Activated CD4-positive, alpha-beta T cell treated with anti-CD3 and anti-CD28 coated beads for 24 hours (primary cell): ENCODE measurements at places on chromosomes 7 and 10.

DNA sequence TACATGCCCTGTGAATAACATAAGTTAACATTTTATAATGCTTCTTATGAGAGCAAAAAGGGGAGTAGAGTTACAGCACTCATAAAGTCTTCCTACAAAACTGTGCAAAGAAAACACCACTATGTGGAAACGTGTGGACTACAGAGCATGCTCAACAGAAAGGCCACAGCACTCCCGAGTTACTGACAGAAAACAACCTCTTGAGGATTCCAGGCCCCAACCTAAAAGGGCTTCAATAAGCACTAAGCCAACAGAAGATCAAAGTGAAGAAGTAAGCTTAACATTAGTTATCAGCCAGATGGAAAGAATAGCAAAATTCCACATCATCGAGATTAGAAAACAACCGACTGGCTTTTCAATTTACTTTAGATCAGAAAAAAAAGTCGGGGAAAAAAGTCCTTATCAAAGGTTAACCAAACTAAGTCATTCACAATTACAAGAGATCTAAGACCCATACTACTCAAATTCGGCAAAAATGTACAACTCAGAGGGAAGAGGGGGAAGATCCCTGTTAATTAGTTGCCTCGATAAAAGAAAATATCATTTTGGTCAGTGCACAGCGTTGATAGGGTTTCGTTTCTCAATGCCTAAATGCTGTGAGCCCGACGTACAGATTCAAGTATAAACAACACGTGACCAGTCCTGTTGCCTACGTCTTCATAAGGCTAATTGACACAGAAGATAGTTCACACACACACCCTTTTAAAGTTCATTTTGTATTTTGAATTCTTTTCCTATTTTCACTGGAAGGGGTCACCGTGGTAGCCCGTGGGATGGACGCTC lies 1.4 kb downstream of the KBTBD2 start:
- no peak for DNase-seq

GRCh38 chr10:102596506-102596971 lies 47.7 kb upstream of the TRIM8 start:
- peak; percentile 17 for DNase-seq

GRCh38 chr10:108090476-108091215 lies 926.1 kb upstream of the SORCS1 start:
- DNase-seq, result no peak

GRCh38 chr10:68109331-68109730 lies at the start of gene MYPN:
TSS of gene MYPN (plus strand) at chr10:68109488. CDS start at chr10:68121439, 11,951 bp downstream.
- no peak for DNase-seq

DNA sequence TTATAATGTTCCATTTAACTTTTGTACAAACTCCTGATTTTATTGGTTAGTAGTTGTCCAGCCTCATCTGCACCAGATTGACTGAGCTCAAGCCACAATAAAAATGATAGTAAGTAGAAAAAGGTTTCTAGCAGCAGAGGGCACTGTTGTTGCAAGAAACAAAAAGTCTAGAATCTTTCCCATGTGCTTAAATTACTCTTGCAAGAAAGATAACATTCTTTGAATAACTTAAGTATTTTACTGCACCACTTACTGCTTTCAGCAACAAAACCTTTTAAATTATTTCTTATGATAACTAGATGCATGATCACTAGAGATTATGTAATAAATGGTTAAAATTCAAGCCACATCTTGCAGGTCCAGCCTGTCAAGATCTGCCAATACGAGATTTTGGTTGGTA lies 27.0 kb downstream of the LMOD2 start:
- no peak for DNase-seq

DNA sequence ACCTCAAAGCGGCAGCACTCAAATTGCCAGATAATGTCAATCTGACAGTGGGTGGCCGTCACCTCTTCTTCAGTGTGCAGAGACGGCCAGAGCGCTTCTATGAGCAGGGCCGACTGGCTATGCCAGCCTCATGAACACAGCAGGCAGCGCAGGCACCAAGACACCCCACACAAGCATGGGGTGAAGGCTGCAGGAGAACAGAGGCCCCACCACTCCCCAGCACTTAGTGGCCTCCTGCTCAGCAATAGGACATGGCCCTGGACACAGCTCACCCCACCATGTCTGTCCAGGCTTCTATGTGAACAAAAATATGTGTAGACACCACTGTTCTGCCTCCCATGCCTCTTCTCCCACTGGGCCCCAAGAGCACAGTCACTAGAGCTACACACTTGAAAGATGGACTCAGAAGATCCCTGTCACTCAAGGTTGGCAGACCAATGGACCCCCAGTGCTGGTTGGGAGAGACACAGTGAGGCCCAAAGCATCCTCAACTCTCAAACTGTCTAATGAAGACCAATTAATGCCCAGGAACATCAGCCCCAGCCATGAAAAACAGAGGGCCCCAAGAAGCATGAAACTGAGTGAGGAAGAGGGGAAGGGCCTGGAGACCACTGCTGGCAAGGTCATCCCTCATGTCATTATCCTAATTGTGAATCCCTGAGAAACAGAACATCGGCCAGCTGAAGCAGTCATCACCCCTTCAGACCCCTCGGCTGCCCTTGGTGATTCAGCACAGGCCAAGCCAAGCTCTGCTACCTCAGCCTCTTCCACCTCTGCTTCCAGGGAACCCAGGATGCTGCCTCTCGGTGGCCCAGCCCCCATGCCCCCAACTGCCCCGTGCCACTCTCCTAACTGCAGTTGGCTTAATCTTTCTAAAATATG lies 77.7 kb downstream of the GRID1 start:
- DNase-seq, result no peak

DNA sequence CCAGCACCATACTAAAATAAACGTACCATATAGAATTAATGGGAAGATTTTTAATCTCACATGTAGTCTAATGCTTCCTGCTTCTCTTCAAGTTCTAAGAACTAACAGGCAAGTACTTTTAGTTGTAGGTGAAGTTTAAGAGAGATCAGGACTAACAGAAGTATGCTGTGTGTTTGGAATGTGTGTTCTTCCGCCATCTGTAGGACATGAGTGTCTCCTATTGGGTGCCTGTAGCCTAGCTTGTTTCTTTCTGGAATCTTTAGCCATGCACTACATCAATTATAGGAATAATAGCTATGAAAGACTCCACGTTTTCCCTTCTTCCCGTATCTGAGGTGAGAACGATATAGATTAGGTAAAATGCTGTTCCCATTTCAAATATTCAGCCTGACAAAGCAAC lies 140.2 kb upstream of the AHR start:
- DNase-seq, result no peak

GRCh38 chr7:78783179-78783962 lies 670.1 kb downstream of the MAGI2 start:
- no peak for DNase-seq

- no peak for DNase-seq
Observed at GRCh38 chr10:6138456-6138855, 49.6 kb downstream of the RBM17 start.

- DNase-seq, result peak; percentile 63
Observed at GRCh38 chr7:139035586-139036353, at the start of gene ZC3HAV1L. TSS of gene ZC3HAV1L (minus strand) at chr7:139036042. CDS start at chr7:139036017, 25 bp downstream.

DNA sequence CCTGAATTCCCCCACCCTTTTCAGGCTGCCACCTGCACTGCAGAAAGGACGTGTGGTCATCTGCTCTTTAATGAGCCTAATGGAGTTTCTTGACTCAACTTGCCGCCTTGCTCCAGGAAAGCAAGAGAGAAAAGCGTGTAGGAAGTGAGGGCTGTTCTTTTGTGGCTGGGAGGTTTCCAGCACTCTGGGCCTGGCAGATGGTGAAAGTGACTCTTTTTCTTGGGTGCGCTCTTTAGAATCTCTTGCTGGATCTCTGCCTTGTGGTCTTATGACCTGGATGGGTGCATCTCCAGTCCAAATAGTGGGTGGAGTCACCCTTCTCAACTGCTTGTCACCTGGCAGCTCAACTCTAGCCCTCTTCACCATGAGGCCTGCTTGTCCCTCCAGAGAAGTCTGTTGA lies 244.0 kb downstream of the SORCS1 start:
- no peak for DNase-seq

DNA sequence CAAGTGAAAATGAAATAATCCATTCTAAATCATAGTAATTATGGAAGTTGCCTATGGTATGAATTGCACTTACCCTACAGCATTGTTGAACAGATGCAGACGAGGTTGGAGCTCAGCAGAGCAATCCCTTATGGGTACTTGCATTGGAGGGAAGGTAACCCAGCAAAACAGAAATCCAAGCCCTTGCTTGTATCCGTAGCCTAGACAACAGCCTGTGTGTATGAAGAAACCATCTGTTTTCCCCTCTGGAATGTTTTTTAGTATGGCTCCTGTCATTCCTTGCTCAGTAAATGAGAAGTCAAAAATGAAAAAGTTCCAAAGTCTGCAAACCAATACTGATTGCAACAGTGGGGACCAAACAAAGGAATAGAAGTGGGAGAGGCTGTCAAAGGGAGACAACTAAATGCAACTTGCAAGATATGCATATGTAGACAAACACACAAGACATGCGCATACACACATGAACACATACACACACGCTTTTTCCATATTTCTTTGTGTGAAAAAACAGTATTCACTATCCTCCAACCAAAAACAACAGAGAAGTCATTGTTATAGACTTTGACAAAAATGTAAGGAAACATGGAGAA lies 260.8 kb downstream of the DYNC1I1 start:
- no peak for DNase-seq

GRCh38 chr7:76282344-76283253 lies 19.9 kb upstream of the HSPB1 start:
- DNase-seq, result no peak

GRCh38 chr7:82961240-82961639 lies 201.4 kb downstream of the PCLO start:
- DNase-seq, result no peak

GRCh38 chr7:83655951-83656556 lies 7.1 kb upstream of the SEMA3E start:
- no peak for DNase-seq

- DNase-seq, result no peak
Observed at GRCh38 chr10:69578508-69578991, 5.3 kb upstream of the NEUROG3 start.

DNA sequence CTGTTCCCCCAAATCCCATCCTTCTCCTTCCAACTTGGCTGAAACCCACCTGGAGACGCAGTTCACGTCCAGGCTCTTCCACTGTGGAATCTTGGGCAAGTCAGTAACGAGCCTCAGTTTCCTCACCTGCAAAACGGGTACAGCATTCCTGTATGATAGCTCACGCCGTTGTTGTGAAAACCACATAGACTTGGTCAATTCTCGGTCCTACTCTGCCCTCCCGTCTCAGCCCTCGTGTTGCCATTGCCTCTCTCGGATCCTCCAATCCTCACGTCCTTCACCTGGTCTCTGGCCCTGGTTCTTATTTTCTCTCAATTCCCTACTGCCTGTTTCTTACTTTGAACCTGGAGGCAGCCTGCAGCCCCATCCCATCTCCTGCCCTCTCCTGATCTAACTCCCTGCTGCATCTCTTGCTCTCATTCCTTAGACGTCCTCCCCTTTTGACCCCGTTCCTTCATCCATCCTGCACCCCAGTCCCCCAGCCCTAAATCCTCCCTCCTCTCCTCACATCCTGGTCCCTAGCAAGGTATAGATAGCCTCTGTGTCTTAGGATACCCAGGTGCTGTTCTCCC lies 2.0 kb upstream of the MUC12 start:
- no peak for DNase-seq

- DNase-seq, result no peak
Observed at GRCh38 chr7:131950758-131951157, 394.3 kb upstream of the PODXL start.

- no peak for DNase-seq
Observed at GRCh38 chr7:70655694-70656093, 476.2 kb upstream of the GALNT17 start.

- no peak for DNase-seq
Observed at GRCh38 chr10:99124376-99124775, 111.3 kb downstream of the HPSE2 start.
